ENCODE measurements at places on chromosomes 11 and 22.
A peak's percentile ranks its signal among the peaks of the same experiment; 100 is the strongest.

DNA sequence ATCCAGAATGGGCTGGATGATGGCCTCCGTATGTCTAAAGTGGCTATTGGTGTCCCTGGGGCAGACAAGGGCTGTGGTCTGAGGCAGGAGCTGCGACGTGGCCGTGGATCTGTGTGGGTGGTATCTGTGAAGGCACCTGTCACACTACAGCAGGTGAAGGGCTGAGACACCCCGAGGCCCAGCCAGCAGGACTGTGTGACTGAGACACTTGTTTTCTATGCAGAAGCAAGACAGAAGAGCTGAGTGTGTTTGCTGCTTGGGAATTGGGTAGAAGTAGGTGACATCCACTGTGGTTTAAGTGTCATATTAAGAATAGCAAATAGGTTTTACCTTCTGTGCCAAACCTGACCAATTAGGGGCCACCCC is 35.0 kb downstream of the AMPD3 start:
- no peak for DNase-seq

DNA sequence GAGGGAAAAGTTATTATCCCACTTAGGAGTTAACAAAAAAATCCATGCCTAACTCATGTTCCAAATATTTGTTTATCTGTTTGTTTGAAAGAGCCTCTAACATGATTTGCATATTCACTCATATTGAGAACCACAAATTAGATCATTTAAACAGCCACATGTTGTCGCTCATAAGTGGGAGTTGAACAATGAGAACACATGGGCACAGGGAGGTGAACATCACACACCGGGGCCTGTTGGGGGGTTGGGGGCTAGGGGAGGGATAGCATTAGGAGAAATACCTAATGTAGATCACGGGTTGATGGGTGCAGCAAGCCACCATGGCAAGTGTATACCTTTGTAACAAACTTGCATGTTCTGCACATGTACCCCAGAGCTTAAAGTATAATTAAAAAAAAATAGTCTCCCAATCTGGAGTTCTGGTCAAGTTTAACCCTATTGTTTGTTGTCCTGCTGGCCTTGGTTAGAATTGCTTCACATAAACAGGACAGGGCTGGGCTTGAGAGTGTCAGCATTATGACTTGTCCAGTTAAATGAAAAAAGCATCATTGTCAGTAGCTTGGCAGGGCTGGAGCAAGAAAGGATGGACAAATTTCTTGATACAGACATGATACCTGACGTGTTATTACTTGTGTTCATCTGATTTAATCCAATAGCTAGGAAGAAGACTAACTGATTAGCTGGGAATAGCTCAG is 57.8 kb upstream of the PSMA1 start:
- DNase-seq, result no peak

DNA sequence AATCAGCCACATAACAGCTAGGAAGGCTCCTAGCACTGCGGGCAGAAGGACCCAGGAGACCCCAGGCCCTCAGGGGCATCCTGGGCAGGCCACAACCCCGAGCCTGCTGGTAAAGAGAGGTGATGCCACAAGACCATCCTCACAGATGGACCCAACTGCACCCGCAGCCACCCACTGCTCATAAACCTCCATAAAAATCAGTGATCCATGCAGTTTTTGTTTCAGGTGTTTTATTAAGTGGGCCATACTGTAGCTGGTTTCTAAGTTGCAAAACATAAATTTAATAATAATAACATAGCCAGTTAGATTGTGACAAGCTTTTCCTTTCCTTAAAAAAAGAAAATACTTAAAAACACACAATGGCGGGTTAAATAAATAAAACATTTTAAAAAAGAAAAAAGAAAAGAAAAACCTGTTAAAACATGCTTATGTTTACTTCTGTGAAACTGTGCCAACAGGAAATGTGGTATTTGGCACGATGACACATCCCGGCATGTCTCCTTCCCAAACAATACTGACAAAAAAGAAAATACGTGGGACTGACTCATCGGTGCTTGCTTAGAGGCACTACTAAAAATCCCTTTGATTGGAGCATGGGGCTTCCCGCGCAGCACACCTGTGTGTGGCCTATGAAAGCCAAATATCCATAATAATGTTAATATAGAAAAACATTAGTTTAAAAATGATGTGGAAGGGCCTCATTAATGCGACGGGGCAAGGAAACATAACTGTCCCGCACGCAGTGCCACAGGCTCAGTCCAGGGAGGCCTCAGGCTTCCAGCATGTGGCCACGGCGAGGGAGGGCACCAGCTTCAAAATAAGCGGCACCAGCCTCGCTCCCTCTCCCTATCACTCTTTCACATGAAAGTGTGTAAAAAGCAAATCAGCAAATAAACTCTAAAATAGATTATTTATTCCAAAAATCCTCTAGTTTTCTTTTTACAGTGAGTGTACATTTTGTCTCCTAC is 47.5 kb upstream of the SCUBE2 start:
- DNase-seq, result peak; percentile 91

DNA sequence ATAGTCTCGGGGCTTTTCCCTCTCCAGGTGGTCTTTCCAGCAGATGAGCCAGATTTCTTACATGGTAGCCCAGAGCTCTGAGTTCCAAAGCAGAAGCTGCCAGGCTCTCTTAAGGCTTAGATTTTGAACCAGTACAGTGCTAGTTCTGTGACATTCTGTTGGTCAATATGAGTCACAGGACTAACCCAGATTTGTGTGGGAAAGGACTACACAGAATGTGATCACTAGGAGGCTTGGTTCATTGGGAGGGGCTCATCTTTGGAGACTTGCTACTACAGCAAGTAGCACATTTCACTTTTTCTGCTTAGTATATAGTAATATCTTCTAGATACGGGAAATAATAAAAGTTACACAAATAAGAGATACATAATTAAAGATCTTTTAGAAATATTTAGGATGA is 24.1 kb downstream of the RNF214 start:
- no peak for DNase-seq
